Renal cortical epithelial cell (primary cell): ENCODE measurements at places on chromosomes 2 and 18. TPM values are rescaled to one million over a fixed set of nuclear protein-coding genes. Genes with fewer than 3 reads are reported as not detected.

The HOXD12 gene
- not detected in 2 replicates for total RNA-seq

DNA sequence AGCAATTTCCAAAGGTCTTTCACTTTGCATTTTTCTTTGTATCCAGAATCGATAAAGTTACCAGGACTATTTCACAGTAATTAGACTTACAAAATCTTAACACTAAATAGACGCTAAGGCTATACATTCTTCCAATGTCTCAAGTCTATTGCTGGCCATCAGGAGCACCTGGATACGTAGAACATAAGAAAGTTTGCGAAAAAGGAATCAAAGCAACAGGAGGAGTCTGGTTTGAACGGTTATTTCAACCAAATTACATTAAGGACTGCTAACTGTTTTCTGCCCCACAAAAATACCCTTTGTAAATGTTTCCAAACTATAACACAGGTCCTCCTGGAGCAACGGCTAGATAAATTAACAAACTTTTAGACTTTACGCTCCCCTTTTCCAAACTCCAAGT, 1.4 kb upstream of the HNRNPA3 start:
- no peak for DNase-seq

The RTP5 gene
- total RNA-seq: not detected in 2 replicates

GRCh38 chr2:18505703-18506341, 54.6 kb downstream of the RDH14 start:
- DNase-seq: no peak

The GCKR gene
- 1.4 and 1.6 TPM in 2 replicates for total RNA-seq

DNA sequence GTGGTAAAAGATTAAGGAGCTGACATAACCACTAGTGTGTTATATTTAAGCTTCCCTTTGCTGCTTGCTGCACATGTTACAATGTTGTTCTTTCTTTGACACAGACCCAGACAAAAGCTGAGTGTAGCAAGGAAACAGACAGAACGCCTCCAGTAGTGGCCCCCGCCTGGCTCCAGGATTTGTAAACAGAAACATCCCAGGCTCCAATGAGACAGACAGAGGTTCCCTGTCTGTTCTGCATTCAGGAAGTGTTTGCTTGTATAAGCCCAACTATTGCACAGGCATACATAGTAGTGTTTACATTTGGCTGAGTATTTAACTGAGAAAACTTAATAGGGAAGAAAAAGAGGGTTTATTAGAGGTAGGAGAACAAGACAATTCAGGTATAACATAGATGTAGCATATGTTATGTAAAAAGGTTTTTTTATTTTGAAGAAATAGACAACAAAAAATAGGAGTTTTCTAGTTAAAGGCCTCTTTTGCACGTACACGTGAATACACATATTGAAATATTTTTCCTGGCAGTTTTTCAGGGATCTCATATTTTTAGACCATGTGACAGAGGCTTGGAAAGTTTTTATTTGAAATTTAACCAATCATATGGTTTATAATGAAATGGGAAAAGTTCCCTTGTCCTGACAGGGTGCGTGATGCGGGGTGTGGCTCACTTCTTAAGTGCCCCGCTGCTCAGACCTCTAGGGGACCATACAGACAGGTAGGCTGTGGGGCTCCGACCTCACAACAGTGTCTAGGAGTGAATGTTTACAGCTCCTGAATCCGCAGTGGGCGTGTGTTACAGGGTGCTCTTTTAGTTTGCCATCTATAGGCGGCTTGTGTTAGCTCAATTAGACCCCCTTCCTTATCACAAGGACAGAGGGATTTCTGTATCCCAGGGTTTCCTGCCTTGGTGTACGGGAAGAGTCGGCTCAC, 118.4 kb downstream of the BMPR2 start:
- DNase-seq: no peak

GRCh38 chr2:42225573-42225972, 56.4 kb downstream of the EML4 start:
- no peak for DNase-seq
